Prostate gland (tissue), 2 donors: ENCODE measurements at places on chromosomes 12 and 14.

DNA sequence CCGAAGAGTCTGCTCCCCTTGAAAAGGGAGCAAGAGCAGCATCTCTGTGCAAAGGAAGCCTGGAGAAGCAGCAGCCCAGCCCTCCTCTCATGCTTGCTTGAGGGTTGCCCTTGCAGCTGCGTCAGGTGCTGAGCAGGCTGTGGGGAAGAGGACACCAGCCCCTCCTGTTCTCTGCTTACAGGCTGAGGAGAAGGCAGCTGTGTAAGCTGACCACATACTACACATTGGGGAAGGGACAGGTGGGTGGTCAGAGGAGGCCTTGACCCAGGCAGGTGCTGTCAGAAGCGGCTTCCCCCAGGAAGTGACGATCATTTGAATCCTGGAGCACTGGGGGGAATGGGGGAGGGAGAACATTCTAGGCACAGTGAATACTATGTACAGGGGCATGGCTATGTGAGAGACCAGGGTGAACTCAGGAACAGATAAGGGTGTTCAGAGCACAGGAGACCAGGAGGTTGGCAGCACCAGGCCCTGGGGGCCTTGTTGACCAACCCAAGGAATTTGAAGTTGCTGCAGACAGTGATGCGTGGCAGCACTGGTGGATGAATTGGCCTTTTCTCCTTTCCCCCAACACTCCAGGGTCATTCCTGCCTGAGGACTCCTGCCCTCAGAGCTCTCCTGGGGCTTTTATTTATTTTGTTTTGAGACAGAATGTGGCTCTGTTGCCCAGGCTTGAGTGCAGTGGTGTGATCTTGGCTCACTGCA lies 2.7 kb upstream of the KLC1 start:
- DNase-seq, result no peak

DNA sequence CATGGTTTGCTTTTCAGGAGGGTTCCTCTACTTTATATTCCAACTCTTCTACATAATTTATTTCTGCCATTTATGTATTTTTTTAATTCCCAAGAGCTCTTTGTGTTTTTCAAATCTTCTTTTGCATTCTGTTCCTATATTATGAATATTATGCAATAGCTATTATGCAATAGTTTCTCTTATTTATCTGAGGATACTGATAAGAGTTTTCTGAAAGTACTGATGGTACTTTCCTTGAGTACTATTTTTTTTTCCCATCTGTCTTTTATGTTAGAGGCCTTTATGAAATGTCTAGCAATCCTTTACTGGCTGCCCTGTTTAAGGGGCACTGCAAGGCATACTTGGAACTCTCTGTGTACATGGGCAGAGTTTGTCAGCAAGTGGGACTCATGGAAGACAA lies 93.4 kb downstream of the SLC41A2 start:
- DNase-seq, result no peak

DNA sequence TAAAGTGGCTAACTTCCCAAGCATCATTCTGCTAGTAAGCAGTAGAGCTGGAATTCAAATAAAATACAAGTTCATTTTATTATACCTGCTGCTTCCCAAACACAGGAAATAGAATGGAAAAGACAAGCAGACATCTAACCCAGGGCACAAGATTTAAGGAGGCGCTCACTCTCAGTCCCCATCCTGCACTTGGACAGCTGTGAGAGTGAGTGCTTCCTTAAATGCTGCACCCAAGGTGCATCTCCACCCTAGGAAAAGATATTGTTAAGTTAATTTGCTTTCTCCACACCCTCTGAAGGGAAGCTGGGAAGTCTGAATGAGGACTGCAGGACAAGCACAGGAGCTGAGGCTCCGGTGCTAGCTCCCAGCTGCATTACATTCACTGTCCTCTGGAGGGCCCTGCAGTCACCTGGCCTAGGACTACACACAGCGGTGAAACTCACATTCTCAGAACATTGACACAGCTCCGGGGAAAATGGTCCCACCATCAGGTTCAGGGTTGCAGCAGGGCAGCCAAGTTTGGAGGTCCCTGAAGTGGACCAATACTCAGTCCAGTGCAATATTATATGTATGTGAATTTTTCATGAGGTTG lies 14.2 kb downstream of the HEBP1 start:
- no peak for DNase-seq

GRCh38 chr14:73245480-73246325 lies 8.4 kb downstream of the PAPLN start:
- DNase-seq, result no peak

DNA sequence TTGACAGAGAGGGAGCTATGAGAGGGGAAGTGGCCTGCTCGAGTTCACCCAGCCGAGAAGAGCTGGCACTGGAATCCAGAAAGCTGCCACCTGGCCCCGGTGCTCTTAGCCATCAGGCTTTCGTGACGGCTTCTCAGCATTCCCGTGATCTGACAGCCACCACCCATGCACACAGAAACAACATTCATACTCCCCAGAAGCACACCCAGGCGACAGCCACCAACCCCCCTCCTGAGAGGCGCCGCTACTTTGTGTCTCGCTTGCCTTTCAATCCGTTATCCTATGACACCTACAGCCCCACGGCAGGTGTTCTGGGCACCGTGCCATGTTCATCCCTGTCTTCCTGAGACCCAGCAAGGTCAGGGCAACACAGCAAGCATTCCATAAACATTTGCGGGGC lies 31.4 kb downstream of the PSMC1 start:
- DNase-seq, result no peak

GRCh38 chr12:96141216-96141912 lies 52.8 kb upstream of the ELK3 start:
- no peak for DNase-seq

DNA sequence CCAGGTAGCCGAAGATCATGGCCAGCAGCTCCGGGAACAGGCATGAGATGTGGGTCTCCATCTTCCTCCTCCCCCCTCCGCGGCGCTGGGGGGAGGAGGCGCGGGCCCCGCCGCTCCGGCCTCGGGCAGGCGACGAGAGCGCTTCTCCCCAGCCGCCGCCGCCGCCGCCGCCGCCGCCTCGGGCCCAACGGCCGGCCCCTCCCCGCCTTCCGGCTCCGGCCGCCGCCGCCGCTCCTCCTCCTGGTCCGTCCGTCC lies 448 bp downstream of the FBXL14 start:
- no peak for DNase-seq

- DNase-seq, result no peak
These were observed 471.2 kb downstream of the ATP23 start for GRCh38 chr12:58412461-58413060.

GRCh38 chr12:102120564-102120873 lies 536 bp downstream of the PARPBP start:
- DNase-seq, result no peak

DNA sequence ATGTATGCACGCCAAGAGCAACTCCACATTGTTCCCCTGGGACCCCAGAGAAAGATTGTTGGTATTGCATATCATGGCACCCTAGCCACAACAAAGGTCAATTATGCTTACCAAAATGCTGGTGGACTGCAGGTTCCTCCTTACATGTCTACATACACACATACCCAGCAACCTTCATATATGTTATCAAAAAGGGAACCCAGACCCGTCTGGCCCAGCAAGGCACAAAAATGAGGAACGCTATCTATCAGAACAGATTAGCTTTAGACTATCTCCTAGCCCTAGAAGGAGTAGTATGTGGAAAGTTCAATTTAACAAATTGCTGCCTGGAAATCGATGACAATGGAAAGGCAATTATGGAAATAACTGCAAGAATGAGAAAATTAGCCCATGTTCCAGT lies 61.5 kb downstream of the DHRS2 start:
- DNase-seq, result no peak

DNA sequence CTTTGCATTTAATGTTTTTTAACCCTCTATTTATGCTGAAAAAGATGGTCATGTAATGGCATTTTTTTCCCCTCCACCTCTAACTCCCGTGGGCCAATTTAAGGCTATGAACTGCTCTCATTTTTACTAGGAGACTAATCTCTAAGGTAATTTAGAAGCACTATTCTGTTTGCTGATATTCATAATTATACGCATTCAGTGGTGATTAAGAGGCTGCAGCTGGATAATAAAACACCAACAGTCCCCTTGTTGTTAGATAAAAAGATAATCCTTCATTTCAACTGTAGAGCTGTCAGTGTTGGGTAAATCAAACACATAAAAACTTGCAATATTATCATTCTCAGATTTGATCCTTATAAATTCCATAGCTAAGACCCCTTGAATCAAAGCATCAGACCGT lies 8.9 kb downstream of the MYO1H start:
- DNase-seq, result no peak

DNA sequence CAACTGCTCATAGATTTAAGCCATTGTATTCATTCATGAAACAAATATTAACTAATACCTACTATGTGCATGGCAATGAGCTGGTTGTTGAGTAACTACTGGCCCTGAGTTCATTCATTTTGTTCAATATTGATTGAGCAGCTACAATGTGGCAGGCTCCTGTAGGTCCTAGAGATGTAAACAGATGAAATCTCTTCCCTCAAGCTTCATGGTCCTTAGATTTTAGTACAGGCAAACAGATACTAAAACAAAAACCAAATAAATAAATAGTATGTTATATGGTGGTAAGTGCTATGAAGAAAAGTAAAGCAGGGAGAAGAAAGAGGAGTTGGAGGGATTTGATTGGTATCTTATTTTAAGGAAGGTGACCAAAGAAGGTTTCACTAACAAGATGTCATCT lies 77.8 kb downstream of the RERG start:
- no peak for DNase-seq

- no peak for DNase-seq
These were observed 354.9 kb downstream of the TMEM121 start for GRCh38 chr14:105881021-105881930.

- no peak for DNase-seq
These were observed 18.5 kb upstream of the CD9 start for GRCh38 chr12:6181583-6182278.

- no peak for DNase-seq
These were observed 102.0 kb downstream of the PRMT8 start for GRCh38 chr12:3592856-3593625.

- no peak for DNase-seq
These were observed at the start of gene SYCP3 for GRCh38 chr12:101738920-101739665. Gene SYCP3, minus strand, starts transcription at chr12:101739462. Its CDS starts 1,527 bp downstream, at chr12:101737935.

DNA sequence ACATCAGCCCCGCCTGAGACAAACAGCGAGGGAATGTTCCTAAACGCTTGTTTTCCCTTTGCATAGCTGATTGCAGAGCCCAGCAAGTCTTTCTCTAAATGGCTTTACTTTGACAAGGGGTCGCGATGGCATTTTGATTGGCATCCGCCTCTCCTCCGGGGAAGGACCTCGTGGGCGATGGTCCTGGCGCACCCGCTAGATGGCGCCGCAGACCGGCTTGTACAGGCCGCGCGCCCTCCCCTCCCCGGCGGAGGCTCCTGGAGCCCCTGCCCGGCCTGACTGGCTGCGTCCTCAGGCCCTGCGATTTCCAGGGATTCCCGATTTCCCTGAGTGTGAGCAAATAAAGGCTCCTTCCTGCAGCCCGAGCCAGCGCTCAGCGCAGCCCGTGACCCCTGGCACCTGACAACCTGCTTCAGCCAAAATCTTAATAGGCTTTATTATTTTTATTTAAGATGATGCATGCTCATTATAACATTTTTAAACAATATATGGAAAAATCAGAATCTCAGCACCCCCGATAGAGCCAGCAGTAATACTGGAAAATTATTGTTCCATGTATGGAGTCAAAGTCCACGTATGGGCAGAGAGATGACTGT lies 468.3 kb downstream of the AACS start:
- no peak for DNase-seq

DNA sequence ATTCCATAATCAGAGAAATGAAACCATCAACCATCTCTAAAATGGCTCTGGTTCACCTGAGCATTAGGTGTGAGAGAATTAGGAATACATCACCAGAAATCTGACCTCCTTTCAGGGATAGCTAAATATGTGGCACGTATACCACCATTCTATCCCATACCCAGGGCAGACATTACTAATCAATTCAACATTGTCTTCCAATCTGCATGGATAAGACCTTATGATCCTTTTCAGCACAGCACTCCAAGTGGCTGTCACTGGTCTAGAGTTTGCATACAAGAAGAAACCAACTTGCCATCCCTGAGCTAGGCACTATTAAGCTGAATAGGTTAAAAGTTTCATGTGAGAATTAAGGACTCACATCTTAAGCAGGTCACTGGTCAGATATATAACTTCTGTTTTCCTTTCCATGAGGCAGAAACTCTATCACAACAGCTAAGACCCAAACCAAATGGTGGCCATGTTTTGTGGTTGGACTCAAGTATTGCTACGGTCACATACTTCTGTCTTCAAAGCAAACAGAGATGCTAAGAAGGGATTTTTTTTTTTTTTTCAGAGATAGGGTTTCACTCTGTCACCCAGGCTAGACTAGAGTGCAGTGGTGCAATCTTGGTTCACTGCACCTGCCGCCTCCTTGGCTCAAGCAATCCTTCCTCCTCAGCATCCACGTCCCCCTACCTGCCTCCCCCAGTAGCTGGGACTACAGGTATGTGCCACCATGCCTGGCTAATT lies 249.0 kb downstream of the DPF3 start:
- DNase-seq, result no peak

DNA sequence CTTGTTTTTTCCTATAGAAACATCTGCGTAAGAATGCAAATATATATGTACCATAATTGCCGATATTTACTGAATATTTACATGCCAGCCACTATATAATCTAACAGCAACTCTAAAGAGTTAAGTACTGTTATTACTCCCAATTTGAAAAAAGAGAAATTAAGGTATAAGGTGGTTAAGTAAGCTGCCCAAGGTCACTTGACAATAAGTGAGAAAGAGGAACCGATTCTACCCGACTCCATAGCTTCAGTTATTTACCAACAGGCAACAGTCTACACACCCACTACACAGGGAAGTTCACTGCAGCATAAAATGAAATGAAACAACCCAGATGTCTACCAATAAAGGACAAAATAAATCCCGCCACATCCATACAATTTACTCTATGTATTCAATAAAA lies 1.1 kb downstream of the MIS18BP1 start:
- DNase-seq, result no peak

- no peak for DNase-seq
These were observed 222.7 kb downstream of the MSRB3 start for GRCh38 chr12:65501093-65501621.

- DNase-seq, result no peak
These were observed 41.3 kb upstream of the SLCO1C1 start for GRCh38 chr12:20653871-20654270.

DNA sequence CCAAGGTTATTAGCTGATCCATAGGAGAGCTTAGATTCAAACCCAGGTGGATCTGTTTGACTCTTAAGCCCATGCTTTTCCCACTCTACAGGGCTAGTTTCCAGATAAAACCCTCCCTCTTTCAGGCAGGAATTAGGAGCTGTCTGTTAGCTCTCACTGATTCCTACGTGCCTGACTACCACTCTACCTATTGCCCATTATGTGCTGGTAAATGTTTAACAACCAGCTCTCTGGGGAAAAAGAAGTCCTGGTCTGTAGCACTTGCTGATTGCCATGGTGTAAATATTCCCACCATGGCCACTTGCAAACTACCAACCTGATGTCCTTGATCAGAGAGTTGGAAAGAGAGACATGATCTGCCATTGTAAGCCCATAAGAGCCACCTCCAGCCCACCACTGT lies 65.5 kb upstream of the BDKRB2 start:
- DNase-seq, result no peak

GRCh38 chr14:52802597-52802996 lies 11.2 kb upstream of the GNPNAT1 start:
- DNase-seq, result no peak
